ENCODE measurements at places on chromosomes 12 and 14.

GRCh38 chr14:71384007-71384845 is 477.0 kb downstream of the PCNX1 start:
- DNase-seq: no peak

- DNase-seq: no peak
These were observed 217.2 kb downstream of the C12orf50 start for GRCh38 chr12:87812030-87812429.

- peak; percentile 19 for DNase-seq
These were observed 178.9 kb upstream of the MGAT4C start for GRCh38 chr12:86435053-86435452.

DNA sequence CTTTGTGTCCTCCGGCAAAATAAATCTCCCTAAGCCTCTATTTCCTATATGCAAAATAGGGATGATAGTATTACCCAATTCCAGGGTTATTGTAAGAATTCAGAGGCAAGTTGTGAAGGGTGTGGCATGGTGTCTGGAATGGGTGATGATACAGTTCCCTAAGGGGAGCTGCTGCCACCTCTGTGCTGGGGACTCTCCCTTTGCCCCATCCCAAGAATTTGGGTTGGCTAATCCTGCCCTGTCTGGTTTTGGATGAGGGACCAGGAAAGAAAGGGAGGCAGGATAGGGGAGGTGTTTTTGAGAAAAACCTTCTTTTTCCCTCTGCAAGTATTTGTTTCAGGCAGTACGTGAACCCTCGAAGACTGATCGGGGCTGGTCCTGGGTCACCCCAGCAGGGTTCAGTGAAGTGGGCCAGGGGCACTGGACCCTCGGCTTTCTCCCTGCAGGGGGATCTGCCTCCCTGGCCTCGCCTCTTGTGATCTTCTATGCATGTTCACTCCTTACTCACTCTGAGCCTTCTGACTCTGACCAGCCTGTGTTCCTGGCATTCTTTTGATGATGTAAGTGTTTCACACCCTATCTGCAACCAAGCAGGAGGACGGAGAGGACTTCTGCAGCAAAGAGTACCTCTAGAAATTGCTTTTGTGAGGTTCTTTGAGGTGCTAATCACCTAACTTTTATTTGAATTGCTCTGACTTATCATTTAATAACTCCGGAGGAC is 60.8 kb downstream of the RASSF3 start:
- DNase-seq: no peak

DNA sequence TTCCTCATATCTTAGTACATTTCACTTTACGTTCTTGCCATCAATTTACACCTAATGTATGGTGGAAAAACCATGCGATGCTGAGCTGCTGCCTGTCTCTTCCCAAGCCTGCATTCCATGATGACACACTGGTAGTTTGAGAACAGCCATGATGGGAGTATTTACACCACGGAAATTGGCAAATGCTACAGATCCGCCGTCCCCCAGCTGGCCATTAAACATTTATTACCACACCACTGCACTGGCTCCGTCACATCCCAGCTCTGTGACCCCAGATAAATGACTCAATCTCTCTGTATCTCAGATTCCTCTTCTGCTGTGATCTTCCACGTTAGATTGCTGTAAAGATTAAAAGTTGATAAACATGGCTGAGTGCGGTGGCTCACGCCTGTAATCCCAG is 13.9 kb downstream of the ESRRB start:
- no peak for DNase-seq

DNA sequence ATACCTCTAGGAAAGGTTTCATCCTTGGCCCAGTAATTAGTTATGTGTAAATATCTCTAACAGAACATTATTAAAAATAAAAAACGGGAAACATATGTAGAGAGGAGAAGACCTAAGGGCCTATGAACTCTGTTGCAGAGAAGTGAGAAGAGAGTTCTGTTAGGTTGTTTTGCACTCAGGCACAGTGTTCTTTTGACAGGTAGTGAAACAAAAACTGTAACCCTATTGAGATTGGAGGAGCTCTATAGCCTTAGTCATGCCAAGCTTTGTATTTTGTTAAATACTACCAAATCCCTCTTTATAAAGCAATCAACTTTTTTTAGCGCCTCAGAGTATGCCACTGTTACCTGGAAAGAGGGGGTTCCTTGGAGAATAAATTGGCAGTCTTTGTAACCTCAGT is 77.6 kb downstream of the CNTN1 start:
- DNase-seq: no peak
